ENCODE measurements at places on chromosomes 3 and 15.

GRCh38 chr3:167929968-167930367, 165.8 kb downstream of the GOLIM4 start:
- DNase-seq = no peak

GRCh38 chr3:162052636-162053035, 556.0 kb downstream of the OTOL1 start:
- DNase-seq = no peak

DNA sequence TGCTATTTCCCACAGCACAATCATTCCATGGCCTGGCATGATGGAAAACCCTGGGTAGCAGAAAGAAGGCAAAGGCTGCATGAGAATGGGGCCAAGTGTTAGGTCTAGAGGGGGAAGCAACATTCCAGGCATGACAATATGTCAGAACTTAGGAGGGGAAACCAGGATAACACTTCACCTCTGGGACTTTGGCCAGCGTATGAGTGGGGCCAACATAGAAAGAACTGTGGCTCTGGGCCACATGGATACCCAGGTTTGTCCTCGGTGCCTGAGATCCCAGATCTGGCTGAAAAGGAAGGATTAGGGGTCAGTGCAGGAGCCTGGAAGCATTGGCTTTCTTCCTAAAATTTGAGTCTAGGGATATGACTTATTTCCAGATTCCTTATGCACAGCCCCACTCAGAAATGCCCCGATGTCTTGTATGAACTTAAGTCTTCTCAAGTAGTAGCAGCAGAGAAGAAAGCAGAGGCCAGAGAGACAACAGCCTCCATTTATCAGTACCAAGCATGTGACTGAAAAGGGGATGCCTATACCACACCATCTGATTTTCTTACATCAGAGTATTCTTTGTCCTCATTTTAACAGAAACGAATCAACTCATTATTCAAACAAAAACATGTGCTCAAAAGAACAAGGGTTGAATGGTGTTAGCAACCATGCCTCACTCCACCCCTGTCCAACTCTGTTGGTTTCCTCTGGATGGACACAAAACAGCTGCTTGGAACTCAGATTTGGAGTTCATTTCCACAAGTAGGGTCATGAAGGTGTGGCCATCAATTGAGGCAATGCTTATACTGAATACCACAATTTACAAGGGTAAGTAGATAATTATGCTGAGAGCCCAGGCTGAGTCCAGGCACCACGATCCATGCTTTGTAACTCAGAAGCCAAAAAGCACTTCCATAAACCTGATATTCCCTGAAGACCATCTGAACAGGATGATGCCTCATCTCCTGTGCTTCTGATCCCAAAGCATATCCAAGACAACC, 43.7 kb upstream of the NDUFB4 start:
- DNase-seq = no peak

GRCh38 chr15:65305776-65306175, 1.3 kb downstream of the RNU5B-1 start:
- no peak for DNase-seq

DNA sequence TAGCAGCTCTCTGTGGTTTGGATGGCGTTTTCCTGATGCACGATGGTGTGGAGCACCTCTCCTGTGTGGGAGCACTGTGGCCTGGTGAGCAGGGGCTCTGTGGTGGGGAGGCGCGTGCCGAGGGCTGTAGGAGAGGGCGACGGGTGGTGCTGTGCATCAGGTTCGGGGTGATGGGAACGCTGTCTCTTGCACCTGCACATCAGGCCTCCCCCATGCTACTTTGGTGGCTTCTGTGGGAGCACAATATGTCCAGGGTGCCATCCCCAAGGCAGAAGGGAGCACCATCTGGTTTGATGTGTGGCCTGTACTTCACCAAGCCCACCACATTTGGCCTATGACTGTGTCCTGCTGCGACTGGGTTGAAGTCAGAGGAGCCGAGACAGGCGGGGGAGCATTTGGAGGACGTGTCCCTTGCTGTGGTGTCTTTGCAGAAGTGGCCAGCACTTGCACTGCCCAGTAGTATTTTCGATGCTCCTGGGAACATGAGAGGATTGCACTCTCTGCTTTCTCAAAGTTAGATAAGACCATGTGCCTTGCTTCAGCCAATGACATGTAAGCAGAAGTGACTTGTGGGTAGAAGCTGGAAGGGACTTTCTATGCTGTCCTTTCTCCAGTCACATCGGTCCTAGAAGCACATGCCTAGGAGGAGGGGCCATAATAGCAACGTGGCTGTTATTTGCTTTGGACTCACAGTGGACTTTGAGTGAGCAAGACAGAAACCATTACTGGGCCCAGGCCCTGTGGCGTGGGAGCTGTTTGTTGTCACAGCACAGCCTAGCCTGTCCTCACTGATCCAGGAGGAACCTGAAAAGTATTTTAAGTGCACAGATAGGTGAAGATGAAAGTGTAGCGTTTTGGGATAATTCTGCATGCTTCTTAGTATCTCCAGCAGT, 72.1 kb downstream of the APBA2 start:
- no peak for DNase-seq

GRCh38 chr15:62344806-62345539, 179.9 kb upstream of the C2CD4B start:
- peak; percentile 23 for DNase-seq

- no peak for DNase-seq
These were observed 102.0 kb upstream of the SGO1 start for GRCh38 chr3:20288050-20288449.

DNA sequence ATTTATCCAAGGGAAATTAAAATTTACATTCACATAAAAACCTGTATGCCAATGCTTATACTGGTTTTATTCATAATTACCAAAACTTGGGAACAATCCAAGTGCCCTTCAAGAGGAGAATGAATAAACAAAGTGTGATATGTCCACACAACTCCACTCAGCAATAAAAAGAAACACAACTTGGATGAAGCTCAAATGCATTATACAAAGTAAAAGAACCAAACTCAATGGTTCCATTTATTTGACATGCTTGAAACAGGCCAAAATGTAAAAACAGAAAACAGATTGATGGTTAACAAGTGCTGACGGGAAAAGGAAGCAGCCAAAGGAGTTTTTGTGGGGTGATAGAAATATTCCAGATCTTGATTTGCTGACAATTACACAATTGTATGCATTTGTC, 23.5 kb downstream of the OCA2 start:
- no peak for DNase-seq

- DNase-seq = no peak
These were observed 61.7 kb downstream of the STRIT1 start for GRCh38 chr3:155231792-155232191.

DNA sequence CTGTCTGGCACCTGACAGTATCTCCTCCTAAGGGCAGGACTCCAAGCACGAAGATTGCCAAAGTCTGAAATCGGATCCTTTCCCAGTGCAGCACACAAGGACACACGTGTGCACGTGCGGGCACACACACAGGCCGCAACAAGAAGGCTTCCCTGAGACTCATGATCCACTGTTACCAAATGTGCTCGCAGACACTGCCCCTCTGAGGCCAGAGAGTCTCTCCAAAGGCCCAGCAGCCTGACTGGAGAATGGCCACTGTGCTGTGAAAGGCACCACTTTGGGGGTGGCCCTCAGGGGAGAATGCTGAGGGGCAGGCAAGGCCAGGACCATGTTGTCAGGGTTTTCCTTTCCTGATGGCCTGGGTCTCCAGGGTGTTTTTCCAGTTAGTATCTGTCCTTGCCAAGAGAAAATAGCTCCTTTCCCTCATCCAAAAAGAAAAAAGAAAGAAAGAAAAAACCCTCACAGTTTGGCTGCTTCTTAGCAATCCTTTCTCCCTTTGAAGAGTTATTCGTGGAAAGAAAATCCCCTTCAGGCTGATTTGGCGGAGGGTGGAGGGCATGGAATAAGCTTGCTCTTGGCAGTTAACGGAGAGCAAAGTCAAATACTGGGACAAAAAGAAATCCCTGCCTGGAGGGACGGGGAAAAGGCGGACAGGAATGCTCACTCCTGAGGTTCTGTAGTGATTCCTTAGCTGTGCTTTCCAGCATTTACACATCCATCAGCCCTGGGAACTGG, 112.2 kb upstream of the ETV5 start:
- DNase-seq = no peak

DNA sequence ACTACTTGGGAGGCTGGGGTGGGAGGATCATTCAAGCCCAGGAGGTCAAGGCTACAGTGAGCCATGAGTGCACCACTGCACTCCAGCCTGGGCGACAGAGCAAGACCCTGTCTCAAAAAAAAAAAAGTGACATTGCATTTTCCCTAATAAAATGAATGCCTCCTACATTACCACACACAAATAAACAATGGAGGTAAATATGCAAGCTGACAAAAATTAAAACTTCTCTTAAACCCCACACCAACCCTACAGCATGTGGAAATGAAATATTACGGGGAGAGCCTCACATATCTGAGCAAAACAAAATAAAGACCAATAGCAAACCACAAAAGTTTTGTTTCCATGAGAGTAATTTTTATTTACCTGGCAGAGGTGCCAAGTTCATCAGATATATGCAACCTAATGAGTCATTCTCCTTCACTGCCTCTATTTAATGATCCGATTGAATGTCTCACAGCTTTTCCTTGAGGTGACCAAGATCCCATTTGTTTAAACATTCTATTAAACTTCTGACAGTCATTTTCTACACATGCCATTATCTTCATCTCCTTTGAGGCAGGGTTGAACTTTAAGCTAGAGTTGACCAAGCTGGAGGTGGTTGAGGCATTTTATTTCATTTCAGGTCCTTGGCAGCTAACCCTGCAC, 9.4 kb upstream of the CAV3 start:
- no peak for DNase-seq

DNA sequence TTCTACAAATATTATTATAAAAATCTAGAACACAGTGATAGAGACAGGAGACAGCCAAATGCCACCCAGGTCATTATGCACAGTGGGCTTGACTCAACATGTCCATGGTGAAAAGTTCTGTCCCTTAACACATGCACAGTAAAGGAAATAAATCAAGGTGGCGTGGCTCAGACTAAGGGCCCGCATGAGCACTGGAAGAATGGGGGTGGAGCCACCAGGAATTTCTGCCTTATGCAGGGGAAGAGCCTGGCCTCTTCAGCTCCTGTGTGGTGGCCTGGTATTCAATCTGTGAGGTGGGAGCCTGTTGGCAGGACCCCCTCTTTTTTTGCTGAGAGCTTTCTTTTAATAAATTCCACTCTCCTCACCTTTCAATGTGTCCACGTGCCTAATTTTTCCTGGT, 17.2 kb upstream of the SPG21 start:
- DNase-seq = no peak

Measured in non-pigmented ciliary epithelial cell (primary cell).